Stimulated activated naive CD4-positive, alpha-beta T cell (primary cell): ENCODE measurements at places on chromosomes 6 and 20.

DNA sequence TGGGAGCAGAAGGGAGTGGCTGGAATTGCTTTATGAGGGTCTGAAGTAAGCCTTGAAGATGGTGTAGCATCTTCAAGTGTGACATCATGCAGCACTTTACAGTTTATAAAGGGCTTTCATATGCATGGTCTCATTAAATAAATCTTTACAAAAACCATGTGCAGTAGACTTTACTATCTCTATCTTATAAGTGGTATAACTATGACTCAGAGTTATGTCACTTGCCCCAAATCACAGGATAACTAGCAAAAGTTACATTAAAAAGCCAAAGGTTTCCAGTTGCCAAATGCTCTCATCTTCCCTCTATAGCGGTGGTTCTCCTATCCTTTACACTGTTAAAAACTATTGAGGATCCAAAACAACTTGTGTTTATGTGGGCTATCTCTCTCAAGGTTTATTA is 687.7 kb upstream of the MARCKS start:
- no peak for DNase-seq

DNA sequence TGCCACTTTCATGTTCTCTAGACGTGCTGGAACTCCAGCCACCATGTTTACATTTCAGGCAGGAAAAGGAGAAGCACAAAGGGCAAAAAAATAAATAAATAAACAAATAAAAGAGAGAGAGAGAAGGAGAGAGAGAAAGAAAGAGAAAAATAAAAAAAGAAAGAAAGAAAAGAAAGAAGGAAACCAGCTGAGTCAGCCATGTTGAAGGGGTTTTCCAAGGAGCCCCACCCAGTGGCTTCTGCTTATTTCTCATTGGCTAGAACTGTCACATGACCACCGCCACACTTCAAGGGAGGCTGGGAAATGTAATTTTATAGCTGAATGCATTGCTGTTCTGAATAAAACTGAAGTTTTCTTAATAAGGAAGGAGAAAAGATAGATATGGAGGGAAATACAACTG is 71.1 kb downstream of the BFSP1 start:
- no peak for DNase-seq

DNA sequence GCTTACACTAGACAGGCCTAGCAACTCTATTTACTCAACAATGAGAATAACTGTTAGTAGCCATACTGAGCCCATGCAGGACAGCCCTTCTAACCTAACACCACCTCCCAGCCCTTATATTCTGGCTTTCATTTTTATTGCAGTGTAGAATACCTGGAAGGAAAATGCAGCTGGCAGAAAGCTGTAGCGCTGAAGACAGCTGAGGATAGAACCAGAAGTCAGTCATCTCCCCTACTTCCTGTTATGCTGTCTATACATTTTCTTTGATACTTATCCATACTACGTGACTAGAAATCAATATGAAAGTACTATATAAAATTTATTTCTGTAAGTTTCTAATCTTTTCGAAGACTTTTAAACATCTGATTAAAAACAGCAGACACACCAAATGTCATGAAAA is 182.6 kb upstream of the SHLD1 start:
- DNase-seq = no peak

GRCh38 chr6:139204978-139205377 is 70.1 kb downstream of the HECA start:
- no peak for DNase-seq

GRCh38 chr6:9933677-9934076 is 481.2 kb downstream of the TFAP2A start:
- DNase-seq = no peak

GRCh38 chr20:19456595-19457395 is 244.4 kb downstream of the SLC24A3 start:
- no peak for DNase-seq
